T-helper 9 cell (primary cell): ENCODE measurements at places on chromosomes 4 and X.

- no peak for DNase-seq
Observed at GRCh38 chr4:59553721-59554091, 1646.4 kb upstream of the ADGRL3 start.

- DNase-seq, result no peak
Observed at GRCh38 chr4:108365551-108365950, 196.8 kb upstream of the LEF1 start.

DNA sequence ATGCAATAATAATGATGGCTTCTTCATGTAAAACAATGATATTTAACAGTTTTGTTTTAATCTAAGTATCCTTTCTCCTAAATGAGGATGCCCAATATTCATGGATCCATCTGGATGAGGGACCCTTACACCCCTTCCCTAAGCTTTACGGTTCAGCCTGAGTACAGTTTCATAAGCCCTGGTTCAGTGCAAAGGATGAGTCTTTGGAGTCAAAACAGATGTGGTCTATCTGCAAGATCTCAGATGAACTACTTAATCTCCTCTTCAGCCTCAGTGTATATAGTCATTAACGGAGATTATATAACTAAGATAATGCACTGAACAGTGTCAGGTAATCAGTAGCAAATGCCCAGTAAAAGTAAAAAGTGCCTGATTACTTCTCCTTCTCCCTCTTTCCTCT lies 22.1 kb downstream of the ANXA5 start:
- DNase-seq, result no peak

DNA sequence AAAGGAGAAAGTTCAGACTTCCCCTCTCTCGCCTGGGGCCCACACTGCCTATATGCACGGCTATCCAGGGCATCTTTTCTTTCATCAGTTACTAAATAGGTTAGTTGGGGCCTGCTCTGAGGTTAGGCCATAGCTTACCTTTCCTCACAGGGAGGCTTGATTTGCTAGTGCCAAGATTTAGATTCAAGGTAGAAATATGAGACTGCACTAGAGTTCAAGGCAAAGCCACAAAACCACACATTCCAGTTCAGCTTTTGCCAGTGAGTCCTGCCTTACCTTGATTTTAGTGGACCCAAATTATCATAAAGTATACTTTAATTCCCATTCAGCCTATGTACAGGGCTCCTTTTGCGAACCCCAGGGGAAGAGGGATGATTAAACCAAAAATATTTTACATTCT lies 762.8 kb downstream of the PDHA2 start:
- DNase-seq, result no peak
